Glutamatergic neuron (in vitro differentiated cells): ENCODE measurements at places on chromosomes 1 and 21.

DNA sequence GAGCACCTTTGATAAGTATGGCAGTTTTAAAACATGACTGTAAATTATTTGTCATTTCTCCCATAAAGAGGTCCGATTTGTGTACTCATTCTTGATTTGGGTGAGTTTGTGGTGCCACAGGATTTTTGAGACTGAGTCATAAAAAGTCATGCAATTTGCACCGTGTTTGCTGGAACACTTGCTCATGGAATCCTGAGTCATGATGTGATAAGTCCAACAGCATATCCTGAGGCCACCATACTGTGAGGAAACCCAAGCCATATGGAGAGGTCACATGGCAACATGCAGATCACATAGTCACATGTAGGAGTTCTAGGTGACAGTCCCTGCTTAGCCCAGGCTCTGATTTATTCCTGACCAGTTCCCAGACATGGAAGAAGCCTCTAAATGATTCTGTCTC, 40.8 kb upstream of the PRRX1 start:
- DNase-seq = no peak

DNA sequence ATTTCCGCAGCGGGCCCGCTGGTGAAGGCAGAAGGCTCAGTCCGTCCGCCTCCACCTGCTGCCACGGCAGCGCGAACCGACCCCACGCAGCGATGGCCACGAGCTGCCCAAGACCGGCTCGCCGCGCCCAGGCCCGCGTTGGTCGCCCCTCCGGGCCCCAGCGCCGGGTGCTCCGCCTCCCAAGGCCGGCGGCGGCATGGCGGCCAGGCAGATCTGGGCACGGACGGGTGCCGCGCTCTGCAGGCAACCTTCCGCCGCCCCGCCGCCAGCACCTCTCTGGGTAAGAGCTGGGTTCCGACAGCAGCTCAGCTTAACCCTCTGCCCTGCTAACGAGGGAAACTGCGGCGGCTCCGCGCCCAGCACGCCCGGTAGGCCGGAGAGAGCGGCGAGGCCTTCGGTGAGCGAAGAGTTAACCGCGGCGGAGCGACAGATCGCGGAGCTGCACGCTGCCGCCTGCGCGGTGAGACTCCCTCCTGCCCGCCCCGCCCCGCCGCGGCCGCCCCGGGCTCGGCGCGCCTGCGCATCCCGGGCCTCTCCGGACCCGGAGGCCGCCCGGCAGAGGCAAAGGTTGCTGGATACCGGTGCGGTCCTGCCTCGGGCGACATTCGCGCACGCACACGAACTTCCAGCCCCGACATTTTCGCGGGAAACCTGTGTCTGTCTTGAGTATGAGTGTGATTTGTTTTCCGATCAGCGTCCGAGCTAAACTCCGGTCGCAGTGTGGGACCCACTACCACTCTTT, at the start of gene C1orf53:
Gene C1orf53 (plus strand): TSS at position 177 of the 742 bp plus-strand sequence. CDS start 20 bp downstream, at position 197.
- DNase-seq = peak; percentile 90

GRCh38 chr21:15442743-15443469, 286.9 kb upstream of the USP25 start:
- DNase-seq = no peak

DNA sequence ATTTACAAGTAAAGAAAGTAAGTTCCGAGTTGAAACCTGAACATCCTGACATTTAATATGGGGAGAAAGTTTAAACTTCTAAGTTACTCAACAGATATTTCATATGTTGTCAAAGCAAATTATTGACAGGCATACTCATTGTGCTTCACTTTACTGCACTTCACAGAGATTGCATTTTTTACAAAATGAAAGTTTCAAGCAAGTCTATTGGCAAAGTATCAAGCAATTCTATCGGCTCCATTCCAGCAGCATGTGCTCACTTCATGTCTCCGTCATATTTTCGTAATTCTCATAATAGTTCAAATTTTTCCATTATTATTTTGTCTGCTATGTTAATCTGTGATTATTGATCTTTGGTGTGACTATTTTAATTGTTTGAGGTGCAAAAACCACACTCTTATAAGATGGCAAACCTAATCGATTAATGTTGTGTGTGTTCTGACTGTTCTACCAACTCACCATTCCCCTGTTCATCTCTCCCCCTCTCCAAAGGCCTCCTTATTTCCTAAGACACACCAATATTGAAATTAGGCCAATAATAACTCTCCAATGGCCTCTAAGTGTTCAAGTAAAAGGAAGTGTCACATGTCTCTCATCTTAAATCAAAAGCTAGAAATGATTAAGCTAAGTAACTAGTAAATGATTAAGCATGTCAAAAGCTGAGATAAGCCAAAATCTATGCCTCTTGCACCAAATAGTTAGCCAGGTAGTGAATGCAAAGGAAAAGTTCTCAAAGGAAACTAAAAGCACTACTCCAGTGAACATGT, 68.2 kb upstream of the BCL9 start:
- no peak for DNase-seq

DNA sequence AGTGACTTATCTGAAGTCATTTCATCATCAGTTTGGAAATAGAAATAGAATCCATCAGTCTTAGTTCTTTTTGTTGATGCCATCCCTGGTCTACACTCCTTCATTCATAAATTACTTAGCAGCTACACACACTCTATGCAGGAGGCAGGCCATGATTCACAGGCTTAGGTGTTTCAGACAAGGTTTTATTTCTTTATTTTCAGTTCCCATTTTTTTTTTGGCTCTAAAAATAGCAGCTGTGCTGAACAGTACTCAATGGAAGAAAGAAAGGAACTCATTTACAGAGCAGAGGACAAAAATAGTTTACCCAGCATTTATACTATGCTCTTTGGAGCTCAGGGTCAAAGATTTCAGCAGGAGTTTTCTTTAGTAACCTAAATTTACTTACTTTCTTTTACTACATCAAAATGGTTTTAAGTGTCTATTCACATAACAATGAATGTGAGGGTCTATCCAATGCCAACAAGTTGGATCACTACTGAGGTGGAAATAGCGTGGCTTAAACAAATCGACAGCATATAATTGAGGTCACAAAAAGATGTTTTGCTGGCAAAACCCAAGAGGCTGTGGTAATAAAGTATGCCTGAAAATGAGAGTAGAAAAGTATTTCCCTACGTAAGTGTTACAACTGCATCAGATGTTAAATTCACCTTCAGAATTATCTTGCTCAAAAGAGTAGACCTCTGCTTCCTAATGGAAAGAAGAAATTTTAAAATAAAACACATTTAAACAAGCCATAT, 7.7 kb downstream of the KRTAP19-8 start:
- DNase-seq = no peak

DNA sequence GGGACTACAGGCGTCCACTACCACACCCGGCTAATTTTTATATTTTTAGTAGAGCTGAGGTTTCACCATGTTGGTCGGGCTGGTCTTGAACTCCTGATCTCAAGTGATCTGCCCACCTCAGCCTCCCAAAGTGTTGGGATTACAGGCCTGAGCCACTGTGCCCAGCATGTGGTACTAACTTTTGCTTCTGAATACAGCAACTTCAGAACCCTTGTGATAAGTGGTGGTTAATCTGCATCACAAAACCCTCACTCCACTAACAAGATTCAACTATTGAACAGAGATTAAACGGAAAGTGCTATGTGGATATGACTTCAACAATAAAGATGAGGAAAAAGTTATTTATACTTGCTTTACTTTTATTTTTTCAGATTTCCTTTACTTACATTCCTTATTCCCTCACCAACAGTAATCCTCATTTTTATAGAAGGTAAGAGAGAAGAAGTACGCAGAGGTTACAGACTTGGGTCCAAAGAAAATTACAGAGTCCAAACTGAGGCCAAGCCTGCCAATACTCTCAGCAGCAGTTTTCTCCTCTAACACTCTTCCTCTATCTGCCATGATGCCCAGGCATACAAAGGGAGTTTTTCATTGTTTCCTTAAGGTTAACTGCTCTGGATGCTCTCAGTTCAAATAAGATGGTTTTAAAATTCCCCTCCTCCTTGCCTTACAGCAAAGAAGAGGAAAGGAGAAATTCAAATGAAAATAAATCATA, 44.3 kb downstream of the SLC16A1 start:
- no peak for DNase-seq

- DNase-seq = no peak
Observed at GRCh38 chr1:192461684-192462083, 113.9 kb upstream of the RGS1 start.

DNA sequence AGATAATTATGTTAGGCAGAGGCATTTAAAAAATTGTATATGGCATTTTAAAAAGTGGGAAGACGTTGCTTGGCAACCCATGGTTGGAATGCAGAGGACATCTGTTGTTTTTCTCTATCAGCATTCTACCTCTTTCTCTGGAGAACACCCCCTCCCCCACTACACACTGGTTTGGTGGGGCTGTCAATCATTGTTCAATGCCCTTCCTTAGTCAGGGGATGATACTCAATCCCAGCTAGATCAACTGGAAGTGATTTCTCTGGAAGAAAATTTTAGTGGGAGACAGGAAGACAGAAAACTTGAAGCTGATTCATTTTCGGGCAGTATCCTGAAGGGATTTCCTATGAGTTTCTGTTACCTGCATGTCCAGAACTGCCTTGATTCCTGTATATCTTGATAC, 35.7 kb upstream of the CAP1 start:
- no peak for DNase-seq

DNA sequence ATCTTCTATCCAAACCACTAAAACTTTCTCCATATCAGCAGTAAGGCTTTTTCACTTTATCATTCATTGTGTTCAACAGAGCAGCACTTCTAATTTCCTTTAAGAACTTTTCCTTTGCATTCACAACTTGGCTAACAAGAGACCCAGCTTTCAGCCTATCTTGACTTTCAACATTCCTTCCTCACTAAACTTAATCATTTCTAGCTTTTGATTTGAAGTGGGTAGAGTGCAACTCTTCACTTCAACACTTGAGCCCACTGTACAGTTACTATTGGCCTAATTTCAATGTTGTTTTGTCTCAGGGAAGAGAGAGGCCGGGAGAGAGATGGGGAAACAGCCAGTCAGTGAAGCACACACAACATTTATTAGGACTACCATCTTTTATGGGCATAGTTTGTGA, 2.0 kb downstream of the UBE2G2 start:
- no peak for DNase-seq

GRCh38 chr1:73576083-73576482, 621.9 kb downstream of the LRRIQ3 start:
- no peak for DNase-seq

GRCh38 chr1:5950994-5951785, 41.0 kb downstream of the NPHP4 start:
- no peak for DNase-seq

- DNase-seq = no peak
Observed at GRCh38 chr1:173048621-173049321, 2.0 kb downstream of the TNFSF18 start.

DNA sequence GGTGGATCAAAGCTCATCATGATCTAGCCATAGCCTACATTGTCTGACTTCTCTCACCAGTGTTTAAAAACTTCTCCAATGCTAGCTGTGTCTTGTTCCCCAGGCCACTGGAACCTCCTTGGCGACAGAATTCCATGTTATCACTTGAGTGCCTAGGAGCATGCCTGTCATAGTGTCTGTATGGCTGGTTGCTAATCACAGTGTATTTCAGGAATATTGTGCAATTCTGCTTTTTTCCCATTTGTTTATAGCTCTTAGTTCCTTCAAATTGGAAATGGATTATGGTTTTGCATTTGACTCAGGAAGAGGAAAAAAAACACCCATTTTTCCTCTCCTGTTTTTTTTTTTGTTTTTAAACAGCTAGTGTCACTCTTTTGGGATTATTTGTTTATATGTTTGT, 25.5 kb downstream of the ROR1 start:
- DNase-seq = no peak

GRCh38 chr1:1361982-1362423, 3.6 kb upstream of the MXRA8 start:
- DNase-seq = peak; percentile 21

DNA sequence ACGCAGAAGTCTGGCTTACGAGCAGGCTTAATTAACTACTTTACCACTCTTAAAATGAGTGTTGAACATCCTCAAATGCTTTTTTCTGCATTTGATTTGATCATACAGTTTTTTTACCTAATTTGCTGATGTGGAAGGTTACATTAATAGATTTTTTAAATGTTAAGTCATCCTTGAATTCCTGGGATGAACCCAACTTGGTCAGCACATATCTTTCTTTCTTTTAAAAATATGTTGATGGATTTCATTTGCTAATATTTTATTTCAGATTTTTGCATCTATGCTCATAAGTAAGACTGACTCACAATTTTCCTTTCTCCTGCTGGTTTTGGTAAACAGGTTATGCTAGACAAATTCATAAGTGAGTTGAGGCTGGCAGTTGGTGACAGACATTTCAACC, 82.9 kb downstream of the LHX4 start:
- no peak for DNase-seq

DNA sequence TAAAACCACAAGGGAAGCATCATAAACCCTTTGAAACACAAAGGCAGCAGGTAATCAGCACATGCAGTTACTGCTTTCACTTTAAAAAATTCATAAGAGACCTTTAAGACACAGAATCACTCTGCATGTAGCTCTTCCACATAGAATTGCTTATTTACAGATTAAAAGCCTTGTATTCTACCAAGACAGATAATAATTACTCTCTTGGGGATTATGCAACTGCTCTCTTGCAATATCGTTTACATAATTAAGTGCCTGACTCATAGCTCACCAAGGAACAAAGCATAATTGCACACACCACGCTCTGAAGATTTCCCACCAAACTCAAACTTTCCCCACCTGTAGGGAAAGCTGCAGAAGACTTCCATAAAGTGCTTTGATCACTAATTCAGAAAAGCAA, 87.9 kb downstream of the VAV3 start:
- no peak for DNase-seq

DNA sequence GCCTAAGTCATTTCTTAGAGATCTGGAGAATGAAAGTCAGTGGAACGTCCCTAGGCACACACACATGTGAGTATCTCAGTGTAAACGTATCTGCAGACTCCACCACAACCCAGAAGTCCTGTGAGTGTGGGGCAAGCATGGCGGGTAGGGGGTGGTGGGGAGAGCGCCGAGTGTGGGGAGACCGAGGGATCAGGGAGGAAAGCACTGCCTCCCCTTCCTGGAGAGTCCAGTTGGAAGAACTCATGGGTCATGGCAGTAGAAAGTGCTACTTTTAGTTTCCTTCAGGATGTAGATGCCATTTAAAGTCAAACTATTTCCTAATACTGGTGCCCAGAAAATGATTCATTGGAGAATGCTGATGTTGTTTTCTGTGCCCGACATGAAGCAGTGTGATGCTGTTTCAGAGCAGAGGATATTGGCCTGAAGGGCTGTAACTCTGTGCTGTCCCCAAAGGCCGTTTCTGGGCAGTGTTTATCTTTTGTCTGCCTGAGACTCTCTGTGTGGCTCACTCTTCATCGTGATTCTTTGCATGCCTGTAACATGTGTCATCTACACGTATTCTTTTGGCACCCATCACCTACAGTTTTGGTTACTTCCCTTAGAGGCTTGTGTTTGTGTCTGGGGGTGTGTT, 45.7 kb upstream of the TSPAN2 start:
- no peak for DNase-seq

GRCh38 chr1:238647877-238648276, 738.5 kb upstream of the CHRM3 start:
- no peak for DNase-seq

- peak; percentile 61 for DNase-seq
Observed at GRCh38 chr21:30340714-30341573, 3.5 kb upstream of the KRTAP27-1 start.

DNA sequence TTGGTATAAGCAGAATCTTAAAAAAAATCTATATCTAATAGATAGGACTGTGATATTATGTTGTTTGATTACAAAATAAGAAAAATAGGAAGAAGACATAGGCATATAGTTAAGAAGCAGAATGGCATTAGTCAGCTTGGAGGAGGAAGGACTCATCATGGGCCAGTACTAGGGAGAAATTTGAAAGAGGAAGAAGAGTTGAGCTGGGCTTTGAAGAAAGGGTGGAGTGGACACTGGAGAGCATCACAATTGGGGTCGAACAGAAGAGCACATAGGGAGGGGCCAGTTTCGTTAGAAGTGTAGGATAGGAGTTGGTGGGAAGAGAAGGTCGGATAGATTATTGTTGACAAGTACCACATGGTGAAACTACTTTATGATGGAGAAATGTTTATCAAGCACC, 129.3 kb downstream of the CACHD1 start:
- DNase-seq = no peak
